Stimulated activated CD4-positive, alpha-beta T cell treated with anti-CD3 and anti-CD28 coated beads, TNF-alpha, amount 100 ng/mL, for 48 hours (primary cell): ENCODE measurements at places on chromosomes 3 and 15.

- DNase-seq, result no peak
These were observed 27.3 kb downstream of the EID1 start for GRCh38 chr15:48905216-48905615.

DNA sequence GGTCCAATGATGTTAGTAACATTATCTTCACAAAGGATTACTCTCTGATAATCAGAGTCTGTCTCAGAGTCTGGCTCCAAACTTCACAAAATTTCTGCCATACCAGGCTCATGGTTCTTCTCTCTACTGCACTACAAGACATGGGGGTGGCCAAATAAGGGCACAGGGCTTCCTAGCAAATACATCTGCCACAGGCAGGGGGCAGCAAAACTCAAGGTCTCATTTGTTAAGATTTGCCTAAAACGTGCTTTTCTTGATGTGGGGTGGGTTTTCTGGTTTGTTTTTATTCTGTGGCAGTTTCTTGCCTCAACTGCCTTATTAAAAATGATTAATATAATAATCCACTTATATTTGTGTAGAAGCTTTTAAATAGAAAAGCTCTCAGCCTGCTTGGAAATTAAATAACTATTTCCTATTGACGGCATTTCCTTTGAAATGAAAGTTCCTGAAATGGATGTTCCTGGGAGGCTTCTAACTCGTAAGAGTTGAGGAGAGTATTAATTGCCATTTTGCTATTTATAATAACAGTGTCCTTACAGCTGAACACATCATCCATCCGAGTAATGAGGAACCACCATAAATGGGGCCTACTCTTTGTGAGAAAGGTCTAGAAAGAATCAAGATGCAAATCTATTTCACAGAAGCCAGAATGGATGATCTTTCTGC lies 53.8 kb downstream of the SST start:
- peak; percentile 55 for DNase-seq

GRCh38 chr3:19668163-19668562 lies 265.9 kb downstream of the EFHB start:
- DNase-seq, result no peak

- DNase-seq, result peak; percentile 7
These were observed 19.9 kb downstream of the GOLM2 start for GRCh38 chr15:44308415-44308814.

- no peak for DNase-seq
These were observed 4.0 kb downstream of the CCDC33 start for GRCh38 chr15:74240002-74240568.

GRCh38 chr15:73681856-73682599 lies 2.2 kb upstream of the CD276 start:
- no peak for DNase-seq

- no peak for DNase-seq
These were observed 756 bp upstream of the CAMK2N2 start for GRCh38 chr3:184261854-184262763.

DNA sequence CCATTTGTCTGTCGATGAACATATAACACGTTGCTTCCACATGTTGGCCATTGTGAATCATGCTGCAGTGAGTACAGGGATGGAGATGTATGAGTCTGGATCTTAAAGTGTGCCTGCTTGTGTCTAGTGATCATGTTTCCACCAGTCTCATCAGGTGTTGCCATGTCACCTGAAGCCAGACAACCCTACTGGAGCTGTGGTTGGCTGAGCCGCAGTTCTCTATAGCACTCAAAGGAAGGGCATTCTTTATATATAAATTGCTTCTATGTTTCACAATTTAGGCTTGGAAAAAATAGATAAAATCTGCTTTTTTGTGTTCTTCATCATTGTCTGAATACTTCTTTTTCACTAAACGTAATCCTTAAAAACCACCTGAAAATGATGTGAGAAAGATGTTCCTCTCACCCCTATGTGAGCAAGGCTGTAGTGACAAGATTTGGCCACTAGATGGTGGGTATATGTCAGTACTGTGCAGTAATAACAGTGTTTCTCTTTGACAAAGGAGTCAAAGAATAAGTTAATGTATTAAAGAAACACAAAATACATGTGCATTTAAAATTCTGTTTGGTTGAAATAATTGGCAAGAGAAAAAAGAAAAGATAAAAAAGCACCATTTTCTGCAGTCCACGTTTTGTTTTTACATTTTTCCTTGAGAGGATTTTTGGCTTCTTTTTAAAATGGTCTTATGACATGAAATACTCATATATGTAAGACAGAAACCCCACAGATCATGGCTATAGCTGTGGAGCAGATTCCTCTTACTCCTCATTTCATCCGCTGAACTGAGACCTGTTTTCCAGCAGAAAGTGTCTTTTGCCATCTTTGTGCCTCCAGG lies 394.5 kb upstream of the DPPA4 start:
- DNase-seq, result peak; percentile 48

DNA sequence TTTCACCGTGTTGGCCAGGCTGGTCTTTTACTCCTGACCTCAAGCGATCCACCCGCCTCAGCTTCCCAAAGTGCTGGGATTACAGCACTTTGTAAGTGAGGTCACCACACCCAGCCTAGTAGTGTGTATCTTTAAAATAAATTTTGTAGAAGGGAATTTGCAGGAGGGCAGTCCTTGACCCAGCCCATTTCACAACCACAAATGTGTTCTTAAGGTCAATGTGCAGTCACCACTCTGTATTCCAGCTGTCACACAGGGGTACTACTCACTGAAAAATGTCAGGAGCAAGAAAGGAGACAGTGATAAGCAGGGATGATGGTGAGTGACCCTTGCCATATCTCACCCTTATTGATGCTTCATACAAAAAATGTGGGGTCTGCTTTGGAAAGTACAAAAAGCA lies 98.5 kb downstream of the FRMD5 start:
- DNase-seq, result no peak

DNA sequence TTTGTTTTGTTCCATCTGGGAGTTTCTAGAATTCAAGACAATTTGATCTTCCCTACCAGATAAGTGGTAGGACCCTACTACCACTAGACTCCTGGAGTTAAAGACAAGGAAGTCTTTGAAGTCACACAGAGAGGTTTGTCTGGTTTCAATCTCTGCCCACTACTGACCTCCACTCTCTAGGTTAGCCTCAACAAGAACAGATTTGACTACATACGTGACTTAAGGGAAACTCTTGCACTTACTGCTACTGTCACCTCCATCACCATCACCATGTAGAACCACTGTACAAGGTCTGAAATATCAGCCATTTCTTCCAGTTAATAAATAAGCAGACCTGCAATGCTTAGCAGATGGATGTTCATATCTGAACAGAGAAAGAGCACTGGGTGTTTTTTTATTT lies 148.3 kb upstream of the ARHGEF26 start:
- DNase-seq, result no peak

- DNase-seq, result no peak
These were observed 2.2 kb upstream of the HES1 start for GRCh38 chr3:194133661-194134230.

DNA sequence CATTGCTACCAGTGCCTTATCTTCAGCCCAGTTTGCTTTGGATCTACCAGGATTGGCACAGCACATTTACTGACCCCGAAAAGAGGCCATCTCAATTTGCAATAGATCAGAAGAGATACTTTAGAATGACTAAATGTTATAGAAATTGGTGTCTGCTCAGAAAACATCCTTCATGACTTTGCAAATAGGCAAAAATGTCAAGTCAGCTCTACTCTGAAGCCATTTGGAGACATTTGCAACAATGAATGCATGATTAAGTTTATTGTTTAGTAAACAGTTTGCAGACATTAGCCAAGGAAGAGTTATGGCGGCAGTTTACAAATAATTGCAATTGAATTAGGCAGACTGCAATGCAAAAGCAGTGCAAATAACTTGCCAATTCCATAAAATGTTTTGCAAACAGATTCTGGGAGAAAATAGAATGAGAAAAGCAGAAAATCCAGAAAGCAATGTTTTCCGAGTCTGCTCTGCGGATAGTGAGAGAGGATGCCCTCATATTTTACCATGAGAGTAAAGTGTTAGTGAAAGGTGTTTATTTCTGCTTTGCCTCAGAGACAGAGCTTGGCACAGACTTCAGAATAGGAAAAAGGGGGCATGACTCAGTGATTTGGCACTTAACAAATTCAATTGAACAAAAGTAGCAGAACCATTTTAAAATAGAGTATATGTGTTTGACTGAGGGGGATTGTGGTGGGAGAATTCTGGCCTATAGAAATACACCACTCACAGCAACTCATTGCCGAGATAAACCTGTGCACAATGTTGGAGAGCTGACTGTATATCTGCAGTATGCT lies 334.9 kb upstream of the NR2F2 start:
- no peak for DNase-seq

- no peak for DNase-seq
These were observed 46.1 kb upstream of the TMCO5A start for GRCh38 chr15:37888356-37888755.

GRCh38 chr3:13638927-13639326 lies 90.0 kb downstream of the FBLN2 start:
- no peak for DNase-seq

DNA sequence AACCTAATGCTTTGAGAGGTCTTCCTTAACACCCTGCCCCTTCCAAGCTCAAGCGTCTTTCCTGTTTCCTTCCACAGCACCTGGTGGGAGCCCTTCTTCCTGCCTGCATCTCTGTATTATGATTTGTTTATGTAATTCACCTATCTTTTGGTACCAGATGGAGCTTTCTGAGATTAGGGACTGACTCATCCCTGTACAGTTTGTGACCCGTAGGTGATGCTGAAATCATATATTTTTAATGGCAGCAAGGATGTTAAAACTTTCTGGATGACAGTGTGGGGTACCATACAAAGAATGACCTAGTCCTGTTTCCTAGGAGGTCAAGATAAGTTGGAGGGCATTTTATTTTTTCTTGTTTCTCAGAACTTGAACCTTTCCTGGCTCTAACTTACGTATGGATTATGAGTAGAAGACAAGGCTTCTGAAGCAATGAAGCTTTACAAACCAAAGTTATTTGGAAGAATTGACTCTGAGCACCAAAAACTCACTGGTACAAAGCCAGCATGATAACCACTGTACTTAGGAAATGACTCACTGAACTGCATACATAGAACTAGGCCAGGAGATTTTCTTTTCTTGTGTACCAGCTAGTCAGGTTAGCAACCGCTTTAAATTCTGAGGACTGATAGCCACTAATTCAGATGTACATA lies 46.6 kb downstream of the HHLA2 start:
- no peak for DNase-seq

DNA sequence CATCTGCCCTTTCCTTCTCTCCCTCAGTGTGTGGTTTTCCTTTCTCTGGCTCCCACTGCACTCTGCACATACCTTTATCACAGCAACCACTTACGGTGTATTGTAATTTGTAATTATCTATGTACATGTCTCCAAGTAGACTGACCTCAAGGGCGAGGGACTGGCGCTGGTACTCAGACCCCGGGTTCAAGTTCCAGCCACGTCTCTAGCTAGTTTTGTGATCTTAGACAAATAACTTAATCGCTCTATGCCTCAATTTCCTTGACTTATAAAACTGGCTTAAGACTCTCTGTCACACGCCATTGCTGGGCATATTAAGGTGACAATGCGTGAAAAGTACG lies 607 bp upstream of the SENP2 start:
- DNase-seq, result no peak

DNA sequence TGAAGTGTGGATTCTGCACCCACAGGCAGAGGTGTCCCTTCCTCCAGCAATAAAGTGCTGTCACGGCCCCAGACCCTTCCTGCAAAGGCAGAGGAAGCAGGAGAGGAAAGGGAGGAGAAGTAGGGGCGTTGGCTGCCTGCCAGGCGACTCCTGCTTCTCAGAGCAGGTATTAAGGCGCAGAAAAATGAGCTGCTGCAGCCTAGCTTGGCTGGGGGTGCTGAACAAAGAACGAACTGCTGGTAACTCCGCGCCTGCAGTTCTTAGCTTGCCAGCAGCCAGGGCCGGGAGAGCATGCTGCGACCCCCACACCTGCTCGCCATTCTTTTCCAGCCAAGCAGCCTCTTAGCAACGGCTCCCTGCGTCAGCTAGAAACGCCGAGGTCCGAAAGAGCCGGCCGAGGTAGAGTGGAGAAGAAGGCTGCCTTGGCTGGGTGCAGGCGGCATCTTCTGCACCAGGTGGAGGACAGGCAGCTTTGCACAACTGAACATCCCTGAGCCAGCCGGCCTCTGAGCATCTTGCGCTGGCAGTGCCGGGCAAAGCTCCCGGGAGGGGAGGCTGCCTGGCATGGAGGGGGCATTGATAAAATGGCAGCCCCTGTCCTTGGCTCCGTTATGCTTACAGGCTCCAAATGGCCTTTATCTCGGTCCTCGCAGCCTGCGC lies 296.0 kb downstream of the MEX3B start:
- DNase-seq, result no peak

DNA sequence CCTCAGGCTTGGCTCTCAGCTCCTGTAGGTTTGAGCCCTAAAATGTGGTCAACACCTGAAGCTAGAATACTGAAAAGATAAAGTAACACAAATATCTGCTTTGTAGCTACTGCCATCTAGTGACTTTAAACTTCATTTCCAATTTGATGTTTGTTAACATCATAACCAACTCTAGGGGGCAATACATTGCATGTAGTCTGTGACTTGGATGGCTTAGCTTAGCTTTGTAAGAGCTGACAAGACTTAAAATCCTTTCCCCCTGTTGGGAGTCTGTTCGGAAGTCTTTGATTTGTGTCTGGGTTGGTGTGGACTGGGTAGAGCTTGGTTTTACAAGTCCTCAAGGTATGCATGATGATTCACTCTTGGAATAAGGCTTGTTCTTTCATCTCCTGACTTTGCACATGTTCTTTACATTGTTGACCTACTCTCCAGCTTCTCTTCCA lies 51.7 kb downstream of the SCN11A start:
- no peak for DNase-seq

DNA sequence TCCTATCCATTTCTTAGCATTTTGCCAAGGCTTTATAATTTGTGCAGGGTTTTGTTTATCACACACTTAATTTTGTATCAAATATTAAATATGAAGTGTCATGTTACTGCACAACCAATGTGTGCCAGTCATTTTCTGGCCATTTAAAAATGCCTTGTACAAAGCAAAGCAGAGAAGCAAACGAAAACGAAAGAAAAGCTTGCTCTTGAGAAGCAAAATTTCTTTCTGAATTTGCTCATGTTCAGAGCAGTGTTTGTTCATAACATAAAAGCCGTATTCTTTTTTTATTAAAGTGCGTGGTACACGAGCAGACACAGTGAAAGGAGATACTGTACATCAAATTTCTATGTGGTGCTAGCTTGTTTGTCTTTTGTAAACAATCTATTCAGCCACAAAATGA lies 792.6 kb downstream of the NAALADL2 start:
- DNase-seq, result no peak

DNA sequence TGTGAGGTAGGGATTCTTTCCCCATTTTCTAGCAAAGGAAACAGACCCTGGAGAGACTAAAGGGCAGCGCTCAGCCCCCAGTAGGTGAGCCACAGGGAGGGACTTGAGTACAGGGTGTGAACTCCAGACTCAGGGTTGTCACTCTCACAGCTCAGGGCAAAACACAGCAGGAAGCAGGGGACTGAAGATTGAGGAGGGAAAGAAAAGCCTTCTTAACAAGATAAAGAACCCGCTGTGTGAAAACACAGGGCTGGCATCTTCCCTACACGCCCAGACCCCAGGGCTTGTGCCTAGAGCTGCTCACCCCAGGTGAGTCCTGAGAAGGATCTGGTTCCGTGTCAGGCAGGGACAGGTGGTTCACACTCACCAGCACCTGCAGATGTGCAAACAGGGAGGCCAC lies 59.6 kb downstream of the ABTB1 start:
- no peak for DNase-seq
